ENCODE measurements at places on chromosomes 7 and 10.

DNA sequence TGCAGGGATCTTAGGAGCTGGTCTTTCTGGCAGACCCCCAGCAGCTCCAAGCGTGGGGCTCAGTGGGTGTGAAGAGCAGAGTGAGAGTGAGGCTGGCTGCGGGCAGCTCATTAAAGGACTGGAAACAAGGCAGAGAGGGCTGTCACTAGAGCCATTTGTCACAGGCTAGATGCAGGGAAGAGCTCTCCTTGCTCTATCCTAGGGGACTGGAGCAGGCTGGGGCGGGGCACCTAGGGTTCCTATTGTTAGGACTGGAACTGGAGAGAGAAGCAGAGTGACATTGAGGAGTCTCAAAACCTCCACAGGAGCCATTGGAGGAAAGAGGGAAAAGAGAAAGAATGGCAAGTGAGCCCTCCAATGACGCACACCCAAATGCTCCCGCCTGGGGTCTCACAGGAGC is 772 bp upstream of the DDC start:
- no peak for DNase-seq

DNA sequence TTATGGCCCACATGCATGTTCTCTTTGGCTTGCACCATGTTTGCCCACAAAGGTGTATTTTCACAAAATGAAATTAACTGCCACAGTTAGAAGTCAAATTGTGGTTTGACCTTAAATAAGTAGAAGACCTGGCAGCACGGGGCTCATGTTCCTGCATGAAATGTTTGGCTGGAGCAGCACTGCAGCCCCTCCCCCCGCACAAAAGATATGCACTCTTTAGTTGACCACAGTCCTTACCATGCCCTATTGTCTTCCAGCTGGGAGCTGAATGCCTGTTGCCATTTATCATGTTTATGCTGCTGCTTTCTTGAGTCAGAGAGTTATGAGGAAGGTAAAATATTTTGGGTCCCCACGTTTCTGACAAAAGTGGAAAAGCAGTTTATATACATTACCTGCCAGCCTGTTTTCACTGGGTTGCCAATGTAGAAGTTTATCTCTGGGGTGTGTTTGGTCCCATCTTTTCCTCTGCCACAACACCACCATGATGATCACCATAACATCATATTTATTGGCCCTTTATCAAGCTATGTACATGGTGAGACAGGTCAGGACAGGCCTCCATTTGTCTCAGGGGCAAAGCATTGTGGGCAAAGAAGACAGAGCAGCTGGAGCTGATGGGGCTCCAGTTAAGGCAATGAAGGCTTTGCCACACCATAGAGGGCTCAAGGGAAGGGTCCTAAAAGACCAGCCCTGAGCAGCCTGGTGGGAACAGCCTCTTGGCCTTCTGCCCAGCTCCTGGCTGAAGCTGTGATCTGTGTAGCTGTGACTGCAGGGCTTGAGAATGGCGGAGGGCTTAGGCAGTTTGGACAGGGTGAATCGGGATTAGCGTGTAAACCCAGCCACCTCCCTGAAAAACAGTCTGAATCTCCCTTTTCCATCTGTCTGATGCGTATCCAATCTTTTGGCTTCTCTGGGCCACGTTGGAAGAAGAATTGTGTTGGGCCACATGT is 5.4 kb downstream of the PRF1 start:
- no peak for DNase-seq

DNA sequence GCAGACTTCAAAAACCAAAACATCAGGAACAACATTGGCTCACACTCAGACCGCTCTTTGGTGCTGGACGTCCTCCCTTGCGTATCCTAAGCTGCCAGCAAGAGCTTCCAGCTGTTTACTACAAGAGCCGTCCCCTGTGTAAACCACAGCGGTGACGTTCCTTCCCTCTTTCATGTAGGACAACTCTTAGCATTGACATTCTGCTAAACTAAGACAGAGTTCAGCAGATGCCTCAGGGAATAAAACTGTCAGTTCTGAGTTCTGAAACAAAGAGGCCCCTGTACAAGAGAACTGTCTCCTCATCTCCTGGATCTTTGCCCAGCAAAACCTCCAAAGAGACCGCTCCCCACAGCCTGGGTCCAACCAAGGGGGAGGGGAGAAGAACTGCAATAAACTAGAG is 57.8 kb upstream of the OPALIN start:
- peak; percentile 13 for DNase-seq

GRCh38 chr10:844552-844951 is 87.0 kb downstream of the LARP4B start:
- no peak for DNase-seq

GRCh38 chr7:151435103-151435916 is 4.6 kb downstream of the CRYGN start:
- no peak for DNase-seq

- DNase-seq, result no peak
Observed at GRCh38 chr10:132549371-132549770, 11.8 kb downstream of the INPP5A start.

DNA sequence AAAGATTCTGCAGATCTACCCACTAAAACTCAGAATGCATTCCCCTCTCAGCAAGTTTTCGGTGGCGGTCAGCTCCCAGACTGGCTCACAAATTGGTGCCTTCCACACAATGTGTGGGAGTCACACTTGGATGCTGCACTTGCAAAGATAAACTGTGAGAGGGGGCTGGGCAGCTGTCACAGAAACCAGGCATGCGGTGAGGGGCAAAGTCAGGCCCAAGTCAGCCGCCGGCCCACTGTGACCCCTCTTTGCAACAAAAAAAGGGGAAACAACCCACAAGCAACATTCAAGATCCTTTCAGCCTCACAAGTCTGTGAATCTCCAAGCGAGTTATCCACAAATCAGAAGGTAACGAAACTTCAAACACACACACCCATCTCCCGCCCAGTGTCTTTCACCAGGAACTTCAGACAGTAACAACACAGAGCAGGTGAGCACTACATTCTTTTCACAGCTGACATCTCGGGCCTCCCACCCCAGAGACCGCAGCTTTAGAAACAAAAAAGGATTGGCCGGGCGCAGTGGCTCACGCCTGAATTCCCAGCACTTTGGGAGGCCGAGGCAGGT is 32.0 kb downstream of the SNX8 start:
- DNase-seq, result no peak

DNA sequence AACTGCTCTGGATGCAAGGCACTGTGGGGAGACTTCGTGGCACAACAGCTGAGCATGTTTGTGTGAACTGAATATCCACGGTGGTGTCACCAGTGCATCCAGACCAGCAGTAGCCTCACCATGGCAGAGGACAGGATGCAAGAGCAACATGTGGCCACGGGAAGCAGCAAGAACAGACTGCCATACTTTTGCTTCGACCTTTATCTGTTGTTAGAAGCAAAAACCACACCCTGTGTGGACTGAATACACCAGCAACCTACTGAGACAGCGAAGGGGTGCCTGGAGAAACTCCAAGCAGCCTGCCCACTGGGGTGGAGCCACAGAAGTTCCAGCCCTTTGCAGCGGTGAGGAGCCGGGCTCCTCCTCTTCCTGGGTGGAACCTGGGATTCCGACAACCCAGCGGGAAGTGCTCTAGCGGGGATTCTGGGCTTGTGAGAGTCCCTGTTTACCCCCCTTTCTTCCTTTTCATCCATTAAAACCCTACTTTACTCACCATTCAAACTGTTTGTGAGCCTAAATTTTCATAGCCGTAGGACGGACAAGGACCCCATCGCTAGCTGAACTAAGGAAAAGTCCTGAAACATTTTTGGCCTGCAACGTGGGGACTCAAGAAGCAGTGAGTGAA is 584.9 kb downstream of the GRM8 start:
- DNase-seq, result no peak

DNA sequence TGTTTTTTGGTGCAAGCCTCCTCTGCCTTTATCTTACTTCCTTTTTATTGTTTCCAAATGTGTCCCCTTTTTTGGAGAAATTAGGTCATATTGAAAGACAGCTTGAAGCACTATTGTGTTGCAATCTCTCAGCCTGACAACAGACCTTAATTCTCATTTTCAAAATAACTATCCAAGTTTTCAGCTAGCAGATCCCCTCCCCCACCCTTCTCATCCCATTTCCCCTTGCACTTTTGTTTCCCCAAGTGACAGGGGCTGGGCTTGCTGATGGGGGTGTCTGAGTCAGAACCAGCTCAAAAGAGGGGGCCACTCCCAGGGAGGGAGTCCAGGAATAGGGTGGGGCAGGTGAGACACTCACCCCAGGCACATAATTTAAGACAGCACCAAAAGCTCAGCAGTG is 75.3 kb downstream of the MKI67 start:
- no peak for DNase-seq

- DNase-seq, result no peak
Observed at GRCh38 chr7:39130274-39130673, 152.6 kb downstream of the POU6F2 start.
